Activated naive CD8-positive, alpha-beta T cell treated with anti-CD3 and anti-CD28 coated beads, Interleukin-2, amount 50 U/mL, for 16 hours (primary cell): ENCODE measurements at places on chromosomes 4 and X.
A peak's percentile ranks its signal among the peaks of the same experiment; 100 is the strongest.

- DNase-seq: peak; percentile 7
These were observed 63.8 kb upstream of the STS start for GRCh38 chrX:7083468-7084396.

GRCh38 chrX:23819385-23820234, 36.6 kb downstream of the SAT1 start:
- no peak for DNase-seq

- DNase-seq: no peak
These were observed 13.8 kb downstream of the MAD2L1 start for GRCh38 chr4:120052856-120053255.

DNA sequence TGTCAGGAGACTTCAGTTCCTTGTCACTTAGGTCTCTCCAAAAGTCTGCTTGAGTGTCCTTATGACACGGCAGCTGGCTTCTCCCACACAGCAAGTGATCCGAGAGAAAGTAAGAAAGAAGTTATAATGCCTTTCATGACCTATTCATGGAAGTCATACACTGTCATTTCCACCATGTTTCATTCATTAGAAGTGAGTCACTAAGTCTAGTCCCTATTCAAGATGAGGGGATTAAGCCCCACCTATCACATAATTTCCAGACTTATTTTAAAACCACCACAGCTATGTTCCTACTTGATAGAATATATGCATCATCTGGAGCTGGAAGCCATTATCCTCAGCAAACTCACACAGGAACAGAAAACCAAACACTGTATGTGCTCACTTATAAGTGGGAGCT, 25.2 kb upstream of the COL25A1 start:
- DNase-seq: no peak

DNA sequence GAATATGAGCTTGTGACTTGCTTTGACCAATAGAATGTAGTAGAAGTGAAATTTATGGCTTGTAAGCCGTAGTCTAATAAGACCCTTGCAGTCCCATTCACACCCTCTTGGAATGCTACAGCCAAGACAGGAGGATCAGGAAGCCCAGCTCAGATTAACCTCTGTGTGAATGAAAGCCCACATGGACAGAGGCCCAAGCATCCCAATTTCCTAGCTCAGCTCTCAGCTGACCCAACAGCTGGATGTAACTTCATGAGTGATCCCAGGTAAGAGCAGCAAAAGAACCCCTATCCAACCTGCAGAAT, 12.8 kb upstream of the PPM1K start:
- no peak for DNase-seq

GRCh38 chr4:176413171-176413570, 93.4 kb downstream of the SPCS3 start:
- no peak for DNase-seq

DNA sequence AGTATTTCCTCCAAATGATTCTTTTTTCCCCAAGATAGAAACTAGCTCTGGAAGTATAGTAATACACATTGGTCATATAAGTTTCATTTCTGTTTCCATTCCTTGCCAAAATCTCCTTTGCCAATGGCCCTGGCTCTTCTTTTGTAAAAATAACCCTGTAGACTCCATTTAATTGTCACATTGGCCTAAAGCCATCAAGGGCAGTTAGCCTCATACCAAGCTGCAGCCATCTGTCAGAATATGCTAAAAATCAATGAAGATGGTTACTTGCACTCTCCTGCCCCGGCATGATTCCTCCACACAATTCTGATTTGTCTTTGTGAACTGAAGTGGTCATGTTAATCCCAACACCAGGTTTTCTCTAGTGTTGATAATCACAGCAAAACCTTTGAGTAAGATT, 380.5 kb downstream of the SH2D1A start:
- DNase-seq: no peak

GRCh38 chr4:4750187-4750586, 109.3 kb upstream of the MSX1 start:
- DNase-seq: no peak

DNA sequence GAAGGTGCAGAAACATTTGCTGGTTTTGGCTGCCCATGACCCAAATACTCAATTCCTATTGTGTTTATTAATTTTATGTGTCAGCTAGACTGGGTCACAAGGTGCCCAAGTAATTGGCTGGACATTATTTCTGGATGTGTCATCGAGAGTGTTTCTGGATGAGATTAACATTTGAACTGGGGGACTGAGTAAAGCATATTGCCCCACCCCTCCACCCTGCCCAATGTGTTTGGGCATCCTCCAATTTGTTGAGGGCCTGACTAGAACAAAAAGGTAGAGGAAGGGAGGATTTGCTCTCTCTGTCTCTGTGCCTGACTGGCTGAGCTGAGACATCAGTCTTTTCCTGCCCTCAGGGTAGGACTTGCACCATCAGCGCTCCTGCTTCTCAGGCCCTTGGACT, 29.7 kb upstream of the LCORL start:
- no peak for DNase-seq

DNA sequence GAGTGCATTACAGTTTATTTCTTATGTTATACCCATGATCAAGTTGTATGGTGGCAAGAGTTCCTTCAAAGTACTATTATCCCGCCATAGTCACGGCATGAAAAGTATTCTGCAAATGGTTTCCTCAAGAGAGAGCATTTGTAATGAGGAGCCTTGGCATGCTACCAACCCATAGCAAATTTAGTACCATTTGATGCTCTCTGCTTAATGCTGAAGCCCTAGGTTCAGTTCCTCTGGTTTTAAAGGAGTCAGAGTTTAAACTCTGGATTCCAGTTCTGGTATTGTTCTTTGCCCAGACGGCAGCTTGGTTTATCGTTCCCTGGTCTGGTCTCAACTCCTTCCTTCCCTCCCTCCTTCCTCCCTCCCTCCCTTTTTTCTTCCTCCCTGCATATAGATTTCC, 371.3 kb downstream of the BMPR1B start:
- DNase-seq: no peak

DNA sequence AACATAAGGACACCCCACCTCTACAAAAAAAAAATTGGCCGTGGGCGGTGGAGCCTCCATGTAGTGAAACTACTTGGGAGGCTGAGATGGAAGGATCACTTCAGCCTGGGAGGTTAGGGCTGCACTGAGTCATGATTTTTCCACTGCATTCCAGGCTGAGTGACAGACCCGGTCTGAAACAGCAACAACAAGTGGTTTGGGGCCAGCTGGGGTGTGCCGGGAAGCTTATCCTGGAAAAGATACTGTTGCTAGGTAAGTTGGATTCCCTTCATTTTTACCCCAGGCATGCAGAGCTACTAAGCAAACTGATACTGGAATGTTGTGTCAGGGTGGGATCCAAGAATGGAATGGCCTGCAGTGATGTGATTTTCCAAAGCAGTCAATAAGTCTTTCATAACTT, 57.0 kb downstream of the XAGE2 start:
- DNase-seq: no peak

DNA sequence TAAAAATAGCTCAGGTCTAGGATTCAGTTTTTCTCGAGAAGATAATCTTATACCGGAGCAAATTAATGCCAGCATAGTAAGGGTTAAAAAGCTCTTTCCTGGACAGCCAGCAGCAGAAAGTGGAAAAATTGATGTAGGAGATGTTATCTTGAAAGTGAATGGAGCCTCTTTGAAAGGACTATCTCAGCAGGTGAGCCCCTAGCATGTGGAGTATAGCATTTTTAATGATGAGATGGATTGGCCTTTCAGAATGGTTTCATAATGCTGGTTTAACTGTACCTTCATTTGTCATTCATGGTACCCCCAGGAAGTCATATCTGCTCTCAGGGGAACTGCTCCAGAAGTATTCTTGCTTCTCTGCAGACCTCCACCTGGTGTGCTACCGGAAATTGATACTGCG, 79.4 kb downstream of the SLC10A6 start:
- DNase-seq: no peak

- DNase-seq: no peak
These were observed 12.0 kb downstream of the STAP1 start for GRCh38 chr4:67570537-67570936.

GRCh38 chr4:116055857-116056827, 942.7 kb upstream of the NDST4 start:
- no peak for DNase-seq

- DNase-seq: no peak
These were observed 184.1 kb downstream of the MID1IP1 start for GRCh38 chrX:38985375-38985774.

DNA sequence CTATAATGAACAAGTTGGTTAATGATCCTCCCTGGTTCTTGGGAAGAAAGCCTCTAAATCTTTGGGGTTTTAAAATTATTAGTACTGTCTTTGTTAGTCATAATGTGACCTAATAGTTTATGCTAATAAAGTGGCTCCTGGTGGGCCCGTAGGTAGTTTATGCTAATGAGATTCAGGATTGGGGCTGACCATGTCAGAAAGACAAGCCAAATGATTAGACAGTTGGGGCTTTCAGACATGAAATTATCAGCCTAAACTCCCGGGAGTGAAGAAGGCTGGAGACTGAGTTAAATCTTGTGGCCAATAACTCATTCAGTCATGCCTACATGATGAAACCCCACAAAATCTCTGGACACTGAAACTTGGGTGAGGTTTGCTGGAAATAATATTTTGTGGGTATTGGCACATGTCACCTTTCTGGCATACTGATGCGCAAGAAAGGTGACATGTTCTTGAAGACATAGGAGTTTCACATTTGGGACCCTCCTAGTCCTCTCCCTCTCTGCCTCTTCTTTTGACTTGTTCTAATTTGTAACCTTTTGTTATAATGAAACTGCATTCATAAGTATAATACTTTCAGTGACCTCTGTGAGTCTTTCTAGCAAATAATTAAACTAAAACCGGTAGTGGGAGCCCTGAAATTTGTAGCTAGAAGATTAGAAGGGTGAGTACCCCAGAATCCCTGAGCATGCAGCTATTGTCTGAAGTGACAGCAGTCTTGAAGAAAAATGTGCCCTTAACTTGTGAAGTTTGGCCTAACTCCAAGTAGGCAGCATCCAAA, 196.8 kb upstream of the FSTL5 start:
- no peak for DNase-seq

- no peak for DNase-seq
These were observed 31.3 kb downstream of the REPS2 start for GRCh38 chrX:16977771-16978170.

- no peak for DNase-seq
These were observed 51.2 kb downstream of the HMX1 start for GRCh38 chr4:8820178-8821102.

GRCh38 chrX:113289503-113289902, 448.9 kb upstream of the AMOT start:
- DNase-seq: no peak

- no peak for DNase-seq
These were observed 325.8 kb downstream of the ANTXR2 start for GRCh38 chr4:79747252-79747651.

DNA sequence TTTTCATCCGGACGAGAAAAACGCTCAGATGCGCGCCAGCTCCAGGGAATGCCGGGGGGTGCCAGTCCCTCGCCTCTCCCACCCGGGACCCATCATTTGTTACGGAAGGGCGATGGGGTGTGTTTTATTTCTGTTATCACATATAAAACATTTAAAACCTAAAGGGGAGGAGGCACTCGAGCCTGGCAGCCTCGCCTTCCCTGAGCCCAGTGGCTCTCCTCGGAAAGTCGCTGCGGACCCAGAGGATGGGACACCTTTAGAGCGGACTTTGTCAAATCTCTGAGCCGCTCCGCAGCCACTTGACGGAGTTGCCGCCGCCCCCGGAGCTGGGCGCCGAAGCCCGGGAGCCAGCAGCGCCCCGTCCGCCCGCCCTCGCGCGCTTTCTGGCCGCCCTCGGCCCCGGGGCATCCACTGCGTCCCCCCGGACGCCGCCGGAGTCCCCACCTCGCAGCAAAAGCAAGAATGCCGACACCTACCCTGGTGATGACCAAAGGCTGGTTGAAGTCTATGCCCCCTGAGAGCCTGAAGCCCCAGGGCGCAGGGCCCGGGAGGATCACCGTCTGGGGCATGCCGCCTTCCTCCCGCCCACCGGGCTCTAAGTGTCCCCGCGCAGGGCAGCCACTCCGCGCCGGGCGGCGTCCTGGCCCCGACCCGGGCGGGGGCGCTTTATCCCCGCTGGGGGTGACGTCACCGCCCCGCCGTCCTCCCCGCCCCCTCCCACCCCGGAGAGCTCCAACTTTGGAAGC, at the start of gene PDLIM3:
Gene PDLIM3 (minus strand): TSS at position 642 of the 746 bp plus-strand sequence. CDS start 73 bp downstream, at position 569.
- no peak for DNase-seq

DNA sequence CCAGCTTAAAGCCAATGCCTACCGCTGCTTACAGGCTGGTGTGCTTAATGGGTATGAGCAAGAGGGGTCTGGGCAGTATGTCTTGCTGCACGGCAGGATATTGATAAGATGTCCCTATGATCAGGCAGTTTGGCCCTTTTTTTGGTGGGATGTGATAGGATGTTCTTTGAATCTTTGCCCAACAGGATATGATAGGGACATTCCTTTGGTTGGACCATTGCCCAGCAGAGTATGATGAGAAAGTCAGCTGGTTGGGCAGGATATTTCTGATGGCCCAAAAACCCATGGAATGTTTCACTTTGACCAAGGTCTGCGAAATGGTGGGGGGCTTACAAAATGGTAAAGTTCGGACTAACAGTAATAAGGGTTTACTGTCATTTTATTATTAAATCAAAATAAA, 1060.6 kb downstream of the STIM2 start:
- no peak for DNase-seq

- no peak for DNase-seq
These were observed 83.8 kb upstream of the HHIP start for GRCh38 chr4:144562019-144562705.

GRCh38 chr4:4852591-4853362, 6.7 kb upstream of the MSX1 start:
- DNase-seq: no peak

- DNase-seq: no peak
These were observed 63.2 kb downstream of the FRAS1 start for GRCh38 chr4:78120144-78120880.

DNA sequence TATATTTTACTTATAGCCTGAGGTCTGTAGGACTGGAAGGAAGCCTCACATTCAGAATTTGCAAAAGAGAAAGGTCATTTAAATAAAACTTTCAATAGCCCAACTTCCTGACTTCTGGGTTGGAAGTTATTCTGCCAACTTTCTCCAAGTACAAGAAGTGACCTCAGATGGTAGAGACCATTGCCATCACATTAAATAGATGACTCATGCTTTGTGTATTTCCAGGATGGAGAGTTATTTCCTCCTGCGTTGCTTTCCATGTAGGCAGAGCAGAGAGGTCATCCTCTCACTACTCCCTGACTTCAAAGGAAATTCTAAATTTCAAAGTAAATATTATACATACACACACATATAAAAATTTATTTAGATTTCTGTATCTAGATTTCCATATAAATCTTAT, 73.0 kb upstream of the NR3C2 start:
- no peak for DNase-seq

DNA sequence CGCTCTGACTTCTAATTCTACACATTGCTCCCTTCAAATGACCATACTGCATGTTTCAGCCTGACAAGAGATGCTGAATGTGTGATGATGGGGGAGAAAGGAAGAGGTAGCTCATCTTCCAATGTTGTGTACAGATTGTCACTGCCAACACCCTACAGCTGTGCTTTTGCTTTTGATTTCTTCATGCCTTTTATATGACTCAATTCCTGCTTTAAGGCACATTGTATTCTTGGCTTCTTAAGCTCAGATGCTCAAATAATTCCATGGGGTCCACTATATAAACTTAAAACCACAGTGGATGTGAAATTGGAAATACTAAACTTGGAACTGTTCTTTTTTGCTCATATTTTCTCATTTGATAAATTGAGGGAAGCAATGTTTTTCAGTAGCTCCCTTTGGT, 183.2 kb upstream of the WDFY3 start:
- DNase-seq: no peak
